ENCODE measurements at places on chromosomes 7 and 10.

DNA sequence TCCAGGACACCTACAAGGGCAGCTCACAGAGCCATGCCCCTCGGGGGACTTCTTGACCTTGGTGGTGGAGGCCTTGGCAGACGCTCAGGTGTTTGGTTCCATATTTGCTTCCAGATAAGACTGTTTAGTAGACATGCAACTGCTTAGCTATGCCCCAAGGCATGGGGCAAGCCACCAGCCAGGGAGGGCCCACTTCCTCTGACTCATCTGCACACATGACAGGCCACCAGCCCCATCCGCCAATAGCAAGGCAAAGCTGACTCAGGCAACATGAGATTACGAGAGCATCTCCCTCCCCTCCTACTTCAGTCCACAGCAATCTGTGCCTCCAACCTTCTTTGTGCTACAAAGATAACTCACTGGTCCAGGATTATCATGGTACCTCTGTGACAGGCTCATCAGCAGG, 54.9 kb downstream of the KCNMA1 start:
- DNase-seq, result peak; percentile 63

- no peak for DNase-seq
Observed at GRCh38 chr10:8454357-8454756, 399.9 kb downstream of the GATA3 start.

DNA sequence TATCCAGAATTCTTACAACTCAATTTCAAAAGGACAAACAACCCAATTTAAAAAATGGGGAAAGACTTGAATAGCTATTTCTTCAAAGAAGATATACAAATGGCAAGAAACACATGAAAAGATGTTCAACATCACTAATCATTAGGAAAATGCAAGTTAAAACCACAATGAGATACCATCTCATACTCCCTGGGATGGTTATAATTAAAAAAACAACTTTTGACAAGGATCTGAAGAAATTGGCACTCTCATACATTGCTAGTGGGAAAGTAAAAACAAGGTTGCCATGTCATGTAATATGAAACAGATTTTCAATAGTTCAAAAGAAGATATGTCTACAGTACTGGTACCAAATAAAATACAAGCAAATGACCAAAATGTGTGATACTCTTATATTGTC, 9.0 kb downstream of the OAT start:
- no peak for DNase-seq

- DNase-seq, result no peak
Observed at GRCh38 chr10:114245121-114245791, 6.2 kb downstream of the VWA2 start.

GRCh38 chr10:88411772-88412349, 171.3 kb downstream of the RNLS start:
- DNase-seq, result no peak

- DNase-seq, result no peak
Observed at GRCh38 chr10:53222806-53223205, 450.2 kb upstream of the MBL2 start.

- no peak for DNase-seq
Observed at GRCh38 chr10:122021828-122022227, 32.9 kb downstream of the TACC2 start.

GRCh38 chr7:93941945-93942344, 20.4 kb downstream of the GNG11 start:
- DNase-seq, result no peak

GRCh38 chr7:43198599-43199090, 86.2 kb downstream of the HECW1 start:
- no peak for DNase-seq

DNA sequence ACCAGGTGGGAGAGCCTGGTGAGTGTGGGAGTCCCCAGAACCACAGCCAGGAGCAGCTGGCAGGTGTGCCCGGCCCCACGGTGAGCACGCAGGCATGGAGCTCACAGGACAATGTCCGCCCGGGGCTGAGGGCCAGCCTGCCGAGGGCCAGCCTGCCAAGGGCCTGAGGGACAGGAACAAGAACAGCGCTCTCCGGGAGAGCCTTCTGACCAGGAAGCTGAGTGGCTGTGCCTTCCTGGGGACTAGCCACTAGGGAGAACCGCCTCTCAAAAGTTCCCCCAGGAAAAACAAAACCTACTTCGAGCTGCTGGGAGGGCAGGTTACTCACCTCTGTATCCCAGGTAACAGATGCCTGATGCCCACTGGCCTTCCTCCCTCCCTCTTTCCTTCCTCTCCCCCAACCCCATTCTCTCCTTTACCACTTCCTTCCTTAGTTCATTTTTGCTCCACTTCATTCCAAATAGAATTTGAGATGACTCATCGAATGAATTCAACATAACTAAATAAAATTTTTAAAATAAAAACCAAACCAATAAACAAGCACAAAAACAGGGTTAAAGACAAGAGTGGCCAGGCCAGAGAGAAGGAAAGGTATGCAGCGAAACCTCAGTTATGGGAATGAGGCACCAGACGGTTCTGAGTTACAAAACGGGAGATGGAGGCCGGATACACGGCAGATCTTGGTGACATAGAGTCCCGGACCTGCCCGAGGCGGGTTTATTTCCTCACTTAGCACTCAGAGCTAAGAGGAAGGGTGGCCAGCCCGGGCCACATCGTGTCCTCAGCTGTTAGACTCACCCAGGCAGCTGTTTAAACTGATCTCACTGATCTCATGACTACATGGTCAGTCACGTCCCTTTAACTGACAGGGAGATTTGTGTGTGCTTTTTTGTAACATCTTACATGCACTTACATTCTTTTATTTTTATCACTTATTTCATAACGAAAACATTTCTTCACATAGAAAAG, 128.5 kb downstream of the TNS3 start:
- DNase-seq, result peak; percentile 84

- peak; percentile 3 for DNase-seq
Observed at GRCh38 chr7:97499204-97499603, 232.7 kb upstream of the TAC1 start.

GRCh38 chr7:38244516-38244915, 28.9 kb downstream of the TARP start:
- no peak for DNase-seq

DNA sequence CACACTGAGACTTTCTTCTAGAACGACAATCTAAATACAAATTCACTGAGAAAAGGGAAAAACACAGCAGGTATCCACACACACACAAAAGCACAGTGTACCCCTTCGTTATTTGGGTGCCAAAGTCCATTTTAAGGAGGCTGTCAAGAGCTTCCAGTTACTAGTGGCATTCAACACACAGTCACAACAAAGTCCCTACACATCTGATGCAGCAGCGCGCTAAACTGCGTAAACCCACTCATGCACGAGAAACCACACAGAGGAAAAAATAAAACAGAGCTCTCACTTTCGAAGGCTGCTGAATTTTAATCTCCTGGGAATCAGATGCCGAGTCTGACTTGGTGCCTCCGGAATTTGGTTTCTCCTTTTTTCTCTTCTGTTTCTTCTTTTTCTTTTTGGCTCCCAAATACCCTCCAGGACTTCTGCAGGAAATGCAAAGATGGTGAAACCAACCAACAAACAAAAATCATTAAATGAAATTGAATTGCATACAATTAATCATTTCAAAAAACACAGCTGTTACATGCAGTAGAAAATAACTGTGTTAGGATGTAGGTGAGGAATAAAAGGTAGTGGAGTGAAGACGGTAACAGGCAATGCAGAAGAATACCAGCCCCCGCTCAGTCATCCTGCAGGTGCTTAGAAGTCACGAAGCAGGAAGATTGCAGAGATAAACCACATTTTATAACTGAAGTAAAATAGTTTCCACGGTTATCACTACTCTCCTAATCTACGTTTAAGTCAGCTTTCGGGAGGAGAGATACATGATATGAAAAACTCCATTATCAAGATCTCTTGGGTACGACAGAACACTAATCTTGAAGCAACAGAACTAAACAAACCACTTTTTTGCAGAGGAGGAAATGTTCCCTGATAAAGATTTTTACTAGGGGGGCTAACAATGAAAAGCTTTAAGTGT, 27.1 kb downstream of the NMT2 start:
- no peak for DNase-seq

GRCh38 chr7:128727239-128727638, 11.9 kb upstream of the CALU start:
- DNase-seq, result no peak

DNA sequence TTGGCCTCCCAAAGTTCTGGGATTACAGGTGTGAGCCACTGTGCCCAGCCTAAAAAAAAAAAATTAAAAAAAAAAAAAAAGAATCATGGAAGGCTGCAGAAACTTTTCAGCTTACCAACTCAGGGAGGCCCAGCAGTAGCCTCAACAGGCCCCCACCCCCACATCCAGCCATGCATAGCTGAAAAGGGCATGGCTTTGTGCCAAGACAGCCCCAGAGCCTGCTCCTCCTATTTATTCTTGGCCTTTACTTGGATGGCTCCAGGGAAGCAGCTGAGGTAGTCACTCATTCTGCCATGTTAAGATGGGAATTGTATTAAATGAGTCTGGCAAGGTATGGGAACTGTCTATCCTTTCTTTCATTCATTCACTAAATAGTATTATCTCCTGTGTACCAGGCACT, 13.7 kb upstream of the CNNM2 start:
- DNase-seq, result no peak

- no peak for DNase-seq
Observed at GRCh38 chr10:100442548-100442947, 20.3 kb upstream of the WNT8B start.

- DNase-seq, result no peak
Observed at GRCh38 chr10:42977032-42977416, 99.8 kb upstream of the RET start.

GRCh38 chr10:49592726-49593563, 17.2 kb upstream of the SLC18A3 start:
- DNase-seq, result peak; percentile 72

DNA sequence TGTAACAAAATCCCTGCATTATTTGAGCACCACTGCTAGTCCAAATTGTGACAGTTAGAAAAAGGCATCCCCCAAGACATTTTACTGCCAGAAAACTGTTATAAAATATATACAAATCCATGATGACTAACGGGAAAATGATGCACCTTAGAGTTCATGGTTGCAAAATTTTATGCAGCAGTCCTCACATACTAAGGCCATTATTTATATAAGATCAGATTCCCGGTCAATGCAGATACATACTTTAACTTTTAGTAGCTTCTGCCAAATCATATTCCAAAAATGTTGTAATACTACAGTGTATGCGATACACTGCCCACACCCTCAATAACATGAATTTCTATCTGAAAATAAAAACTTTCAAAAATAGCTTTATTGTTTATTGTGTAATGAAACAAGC, 239.9 kb upstream of the ZNF32 start:
- DNase-seq, result peak; percentile 60

GRCh38 chr7:147432079-147432478, 1158.5 kb upstream of the C7orf33 start:
- no peak for DNase-seq

- DNase-seq, result no peak
Observed at GRCh38 chr10:86113044-86113443, 253.6 kb downstream of the GRID1 start.

GRCh38 chr10:49333192-49333591, 34.2 kb downstream of the C10orf71 start:
- DNase-seq, result no peak

- no peak for DNase-seq
Observed at GRCh38 chr10:86367152-86367951, 757 bp upstream of the GRID1 start.

DNA sequence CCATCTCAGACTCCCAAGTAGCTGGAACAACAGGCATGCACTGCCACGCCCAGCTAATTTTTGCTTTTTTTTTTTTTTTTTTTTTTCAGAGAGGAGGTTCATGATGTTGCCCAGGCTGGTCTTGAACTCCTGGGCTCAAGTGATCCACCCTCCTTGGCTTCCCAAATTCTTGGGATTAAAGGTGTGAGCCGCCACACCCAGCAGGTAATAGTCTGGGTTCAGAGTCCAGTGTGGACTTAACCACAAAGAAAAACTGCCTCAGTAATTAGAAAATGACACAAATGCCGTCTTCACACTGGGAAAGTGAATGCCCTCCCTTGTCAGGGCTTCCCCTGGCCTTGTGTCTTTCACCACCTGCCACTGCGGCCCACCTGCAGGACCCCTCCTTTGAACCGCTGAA, 101.1 kb downstream of the RAB11FIP2 start:
- DNase-seq, result no peak

DNA sequence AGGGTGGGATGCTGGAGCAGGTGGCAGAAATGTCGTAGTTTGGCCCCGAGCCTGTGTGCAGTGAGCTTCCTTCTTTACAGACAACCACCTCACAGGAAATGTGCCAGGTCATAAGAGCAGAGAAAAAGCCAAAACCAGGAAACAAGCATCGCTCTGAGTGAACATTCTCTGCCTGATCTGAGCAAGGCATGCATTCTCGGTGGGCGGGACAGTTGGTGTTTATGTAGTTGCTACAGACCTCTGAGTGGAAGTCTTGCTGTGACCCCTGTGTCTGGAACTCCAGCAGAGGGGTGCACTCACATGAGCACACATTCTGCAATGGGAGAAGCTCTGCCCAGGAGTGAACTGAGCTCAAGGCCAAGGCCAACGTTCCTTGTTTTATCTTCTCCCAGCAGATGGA, 230.1 kb downstream of the TCERG1L start:
- DNase-seq, result no peak

DNA sequence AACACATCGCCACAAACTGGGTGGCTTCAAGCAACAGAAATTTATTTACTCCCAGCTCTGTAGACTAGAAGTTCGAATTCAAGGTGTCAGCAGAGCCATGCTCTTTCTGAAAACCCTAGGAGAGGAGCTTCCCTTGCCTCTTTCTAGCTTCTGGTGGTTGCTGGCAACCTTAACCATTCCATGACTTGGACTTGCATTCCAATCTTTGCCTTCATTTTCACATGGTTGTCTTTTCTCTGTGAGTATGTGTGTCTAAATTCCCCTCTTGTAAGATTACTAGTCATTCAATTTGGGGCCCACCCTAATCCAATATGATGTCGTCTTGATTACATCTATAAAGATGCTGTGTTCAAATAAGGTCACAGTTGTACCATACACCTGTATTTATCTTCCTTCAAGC, 65.9 kb upstream of the PRKG1 start:
- no peak for DNase-seq

DNA sequence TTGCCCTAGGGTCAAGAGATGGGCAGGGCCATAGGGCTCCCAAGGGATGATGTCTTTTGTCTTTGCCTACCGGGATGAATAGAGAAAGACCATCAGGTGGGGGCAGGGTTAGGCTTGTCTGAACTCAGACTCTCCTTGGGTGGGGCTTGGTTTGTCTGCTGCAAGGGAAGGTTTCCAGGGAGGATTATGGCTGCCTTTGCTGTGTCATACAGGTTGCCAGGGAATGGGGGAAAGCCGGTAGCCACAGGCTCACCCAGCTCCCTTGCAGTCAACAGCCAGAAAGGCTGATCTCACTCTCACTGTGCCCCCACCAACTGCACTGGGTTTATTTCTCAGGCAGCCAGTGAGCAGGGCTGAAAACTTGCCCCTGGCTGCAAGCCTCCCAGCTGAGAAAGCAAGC, 253.2 kb downstream of the POLR1F start:
- no peak for DNase-seq

GRCh38 chr10:73871295-73872189, 2.8 kb downstream of the CAMK2G start:
- no peak for DNase-seq

DNA sequence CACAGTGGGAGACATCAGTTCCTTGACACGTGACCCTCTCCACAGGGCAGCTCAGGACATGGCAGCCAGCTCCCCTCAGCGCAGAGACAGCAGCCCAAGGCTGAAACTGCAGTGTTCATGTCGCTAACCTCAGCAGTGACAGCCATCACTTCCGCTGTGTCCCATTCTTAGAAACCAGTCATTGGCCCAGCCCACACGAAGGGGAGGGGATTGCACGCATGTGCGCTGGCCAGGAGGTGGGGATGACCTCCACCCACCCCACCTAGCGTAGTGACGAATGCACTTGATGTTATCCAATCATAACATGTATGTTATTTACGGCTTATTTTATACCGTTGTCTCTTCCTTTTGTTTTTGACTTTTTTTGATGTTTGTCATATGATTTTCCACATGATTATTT, 36.9 kb upstream of the EGFR start:
- no peak for DNase-seq

All from AG08396 (cell line).